Uterus (tissue), 4 donors: ENCODE measurements at places on chromosomes 6 and 20. TPM values are rescaled to one million over a fixed set of nuclear protein-coding genes. Genes with fewer than 3 reads are reported as not detected.

DNA sequence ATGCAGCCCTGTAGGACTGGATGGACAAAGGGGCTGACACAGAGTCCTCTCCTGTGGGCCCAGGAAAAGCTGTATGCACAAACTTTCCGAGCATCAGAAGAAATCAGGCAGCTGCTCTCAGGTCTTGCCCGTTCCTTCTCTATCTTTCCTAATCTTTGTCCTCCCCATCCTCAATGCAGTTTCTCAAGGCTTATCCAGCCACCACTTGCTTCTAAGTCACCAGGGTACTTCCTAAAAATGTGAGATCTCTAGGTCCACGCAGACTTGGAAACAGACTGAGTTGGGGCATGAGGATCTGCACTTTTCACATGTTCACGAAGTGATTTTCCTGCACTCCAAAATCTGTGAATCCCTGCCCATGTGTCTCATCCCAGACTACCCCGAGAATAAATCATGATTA, 394.5 kb upstream of the SLC35B3 start:
- H3K4me1 ChIP-seq = no peaks in the 10 kb centered on the region
- no peak overlapping the region for H3K4me3 ChIP-seq
- no peaks in the 10 kb centered on the region for H3K27me3 ChIP-seq
- no peak overlapping the region for H3K27ac ChIP-seq

DNA sequence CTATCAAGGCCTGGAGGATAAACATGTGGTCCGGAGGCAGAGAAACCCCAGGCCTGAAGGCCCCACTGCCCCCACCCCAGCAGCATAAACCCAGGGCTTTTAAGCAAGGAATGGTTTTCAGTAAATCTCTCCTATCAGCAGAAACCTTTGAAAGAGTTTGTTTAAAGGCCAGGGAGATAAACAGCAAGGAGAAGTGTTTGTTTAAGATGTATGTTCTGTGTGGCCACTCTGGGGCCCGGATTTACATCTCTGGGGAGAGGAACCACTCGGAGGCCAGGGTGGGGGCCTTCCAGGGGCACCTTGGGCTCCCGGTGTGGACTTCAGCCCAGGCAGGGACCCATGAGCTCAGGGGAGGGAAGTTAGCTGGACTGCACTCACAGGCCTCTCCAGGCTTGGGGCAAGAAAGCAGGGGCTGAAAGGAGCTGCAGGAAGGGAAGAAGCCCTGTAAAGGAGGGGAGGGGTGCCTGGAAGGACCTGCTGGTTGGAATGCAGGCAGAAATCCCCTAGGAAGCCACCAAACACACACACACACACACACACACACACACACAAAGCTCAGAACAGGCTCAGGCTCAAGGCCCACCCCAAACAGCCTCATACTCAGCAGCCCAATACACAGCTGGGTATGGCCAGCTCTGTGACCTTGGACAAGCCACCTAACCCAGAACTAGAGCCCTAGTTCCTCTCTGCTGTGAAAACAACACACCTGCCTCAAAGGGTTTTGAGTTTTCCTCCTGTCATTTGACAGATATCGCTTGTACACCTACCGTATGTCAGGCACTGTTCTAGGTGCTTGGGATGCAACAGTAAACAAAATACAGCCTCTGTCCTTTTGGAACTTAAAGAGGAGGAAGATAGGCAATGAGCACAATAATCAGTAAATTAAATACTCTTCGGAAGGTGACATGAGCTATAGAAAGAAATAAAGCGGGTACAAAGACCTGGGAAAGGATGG, 26.2 kb upstream of the FOXP4 start:
- no peaks in the 10 kb centered on the region for H3K4me1 ChIP-seq
- no peaks in the 10 kb centered on the region for H3K36me3 ChIP-seq
- no peak overlapping the region for H3K4me3 ChIP-seq
- no peaks in the 10 kb centered on the region for H3K27me3 ChIP-seq
- no peak overlapping the region for H3K27ac ChIP-seq

- no peaks in the 10 kb centered on the region for H3K4me1 ChIP-seq
- no peak overlapping the region for H3K4me3 ChIP-seq
- H3K27me3 ChIP-seq = no peaks in the 10 kb centered on the region
Measured at GRCh38 chr20:33441142-33441955, 2.2 kb downstream of the SNTA1 start.

- DNase-seq = no peak
- no peaks in the 10 kb centered on the region for H3K27me3 ChIP-seq
- H3K27ac ChIP-seq = no peak overlapping the region
- no peaks in the 10 kb centered on the region for H3K4me1 ChIP-seq
- H3K36me3 ChIP-seq = no peaks in the 10 kb centered on the region
- H3K4me3 ChIP-seq = no peak overlapping the region
Measured at GRCh38 chr6:49327005-49327404, 136.0 kb downstream of the MMUT start.

GRCh38 chr20:18058661-18059467, 1.1 kb upstream of the OVOL2 start:
- no peak for DNase-seq
- peaks cover 47% of the 10 kb centered on the region for H3K27me3 ChIP-seq
- H3K4me3 ChIP-seq = no peak overlapping the region

DNA sequence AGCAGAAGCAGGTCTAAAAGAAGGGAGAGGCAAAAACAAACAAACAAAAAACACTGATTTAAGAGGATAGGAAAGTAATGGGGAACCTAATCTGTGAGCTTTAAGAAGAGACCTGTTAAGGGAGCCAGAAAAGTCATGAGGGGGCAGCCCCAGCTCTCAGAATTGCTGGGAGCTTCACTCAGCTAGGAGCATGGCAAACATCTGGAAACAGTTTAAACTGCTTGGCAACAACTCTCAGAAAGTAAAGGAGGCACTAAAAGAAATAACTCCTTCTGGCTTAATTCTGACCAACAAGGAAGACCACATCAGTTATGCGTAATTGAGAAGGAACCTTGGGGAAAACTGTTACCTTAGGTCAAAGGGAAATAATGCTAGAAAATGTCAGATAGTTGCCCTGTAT, 121.4 kb downstream of the LAMP5 start:
- DNase-seq = no peak
- H3K36me3 ChIP-seq = no peaks in the 10 kb centered on the region
- no peak overlapping the region for H3K4me3 ChIP-seq
- H3K27ac ChIP-seq = no peak overlapping the region
- H3K4me1 ChIP-seq = no peaks in the 10 kb centered on the region

GRCh38 chr6:101086473-101086872, 205.3 kb upstream of the ASCC3 start:
- no peak overlapping the region for H3K27ac ChIP-seq
- H3K4me3 ChIP-seq = no peak overlapping the region
- no peaks in the 10 kb centered on the region for H3K27me3 ChIP-seq
- no peaks in the 10 kb centered on the region for H3K36me3 ChIP-seq

DNA sequence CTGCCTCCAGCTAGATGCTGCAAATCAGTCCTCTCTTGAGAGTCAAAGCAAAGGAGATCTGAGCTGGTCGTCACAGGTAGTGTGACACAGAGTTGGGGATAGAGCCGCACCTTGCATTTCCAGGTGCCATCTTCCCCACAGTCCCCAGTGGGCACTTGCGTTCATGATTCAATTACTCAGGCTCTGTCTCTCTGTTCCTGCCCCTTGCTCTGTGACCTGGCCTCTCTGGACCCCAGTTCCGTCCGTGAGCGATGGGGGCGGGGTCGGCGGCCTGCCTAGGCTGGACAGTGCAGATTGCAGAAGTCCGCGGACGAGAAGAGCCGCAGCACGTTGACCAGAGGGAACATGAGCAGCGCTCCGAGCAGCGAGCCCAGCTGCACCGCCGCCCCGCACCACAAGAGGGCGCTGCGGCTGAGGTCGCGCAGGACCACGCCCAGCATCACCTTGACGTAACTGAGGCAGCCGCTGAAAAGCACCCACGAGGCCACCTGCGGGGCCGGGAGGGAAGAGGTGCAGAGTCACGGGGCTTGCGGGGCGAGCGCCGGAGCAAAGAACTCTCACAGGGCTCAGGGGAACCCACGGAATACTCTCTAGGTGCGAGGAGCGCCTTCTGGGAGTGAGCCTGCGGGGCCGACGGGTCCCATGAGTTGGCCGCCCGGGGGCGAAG, 7.4 kb downstream of the SLC52A3 start:
- no peaks in the 10 kb centered on the region for H3K27me3 ChIP-seq
- H3K27ac ChIP-seq = no peak overlapping the region
- no peaks in the 10 kb centered on the region for H3K36me3 ChIP-seq
- no peak overlapping the region for H3K4me3 ChIP-seq

GRCh38 chr6:43506667-43507471, 3.3 kb downstream of the LRRC73 start:
- no peaks in the 10 kb centered on the region for H3K4me1 ChIP-seq
- no peaks in the 10 kb centered on the region for H3K36me3 ChIP-seq
- DNase-seq = peak; percentile 78
- peak overlapping the region; percentile 42 for H3K27ac ChIP-seq
- H3K27me3 ChIP-seq = no peaks in the 10 kb centered on the region

DNA sequence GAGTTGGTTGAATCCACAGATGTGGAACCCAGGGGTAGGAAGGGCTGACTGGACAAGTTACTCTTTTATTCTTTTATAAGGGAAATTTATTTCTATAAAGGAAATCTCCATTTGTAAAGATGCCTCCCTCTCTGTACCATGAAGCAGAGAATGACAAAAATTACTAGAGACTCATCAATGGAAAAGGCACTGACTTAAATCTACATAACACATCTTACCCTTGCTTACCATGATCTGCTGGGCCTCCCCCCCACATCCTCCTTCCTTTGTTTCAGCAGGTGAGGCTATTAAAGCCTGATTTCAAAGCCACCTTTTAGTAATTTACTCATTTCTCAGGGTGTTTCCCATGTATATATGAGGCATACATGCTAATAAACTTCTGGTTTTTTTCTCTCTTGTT, 130.2 kb upstream of the HDDC2 start:
- no peaks in the 10 kb centered on the region for H3K36me3 ChIP-seq
- H3K4me1 ChIP-seq = no peaks in the 10 kb centered on the region
- no peak overlapping the region for H3K4me3 ChIP-seq
- no peaks in the 10 kb centered on the region for H3K27me3 ChIP-seq

DNA sequence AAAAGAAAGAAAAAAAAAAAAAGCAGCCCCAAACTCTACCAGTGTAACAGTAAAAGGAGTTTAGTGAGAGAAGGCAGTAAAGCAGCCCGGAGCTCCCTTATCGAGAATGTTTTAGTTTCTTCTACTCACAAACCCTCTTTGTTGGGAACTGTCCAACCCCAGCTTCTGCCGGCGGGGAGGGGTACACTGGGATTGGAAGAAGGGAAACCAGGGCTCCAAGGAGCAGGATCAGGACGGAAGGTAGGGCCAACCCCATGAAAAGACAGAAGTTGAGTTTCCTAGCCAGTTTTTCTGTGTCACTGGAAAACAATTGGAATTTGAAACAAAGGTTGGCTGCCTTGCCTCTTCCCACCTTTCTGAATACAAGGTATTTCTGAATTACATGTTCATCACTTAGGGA, 66.0 kb downstream of the KIZ start:
- no peak overlapping the region for H3K27ac ChIP-seq
- no peaks in the 10 kb centered on the region for H3K4me1 ChIP-seq

NFYA gene
- total RNA-seq = 10.9 TPM

GRM4 gene
- total RNA-seq = not detected

CCN5 gene
- not detected for total RNA-seq

SLC22A16 gene
- not detected for total RNA-seq

RNF5 gene
- total RNA-seq = 54.1 TPM
